ENCODE measurements at places on chromosomes 1 and 21. TPM values are rescaled to one million over a fixed set of nuclear protein-coding genes. Genes with fewer than 3 reads are reported as not detected.

GRCh38 chr1:54979327-54979891 is 1.0 kb upstream of the TMEM61 start:
- no peak for DNase-seq

DNA sequence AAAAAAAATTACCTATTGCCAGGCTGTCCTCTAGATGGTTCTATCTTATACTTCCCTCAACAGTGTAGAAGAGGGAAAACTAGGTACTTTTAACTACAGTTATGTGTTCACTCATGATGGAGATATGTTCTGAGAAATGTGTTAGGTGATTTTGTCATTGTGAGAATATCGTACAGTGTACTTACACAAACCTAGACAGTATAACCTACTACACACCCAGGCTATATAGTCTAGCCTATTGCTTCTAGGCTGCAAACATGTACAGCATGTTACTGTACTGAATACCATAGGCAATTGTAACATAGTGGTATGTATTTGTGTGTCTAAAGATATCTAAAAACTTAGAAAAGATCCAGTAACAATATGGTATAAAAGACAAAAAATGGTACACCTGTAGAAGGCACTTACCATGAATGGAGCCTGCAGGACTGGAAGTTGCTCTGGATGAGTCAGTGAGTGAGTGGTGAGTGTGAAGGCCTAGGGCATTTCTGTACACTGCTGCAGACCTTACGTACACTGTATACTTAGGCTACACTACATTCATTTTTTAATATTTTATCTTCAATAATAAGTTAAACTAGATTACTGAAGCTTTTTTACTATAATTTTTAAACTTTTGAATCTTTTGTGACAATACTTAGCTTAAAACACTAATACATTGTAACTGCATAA is 13.2 kb downstream of the MGST3 start:
- no peak for DNase-seq

NTRK1 gene
- total RNA-seq = not detected

- no peak for DNase-seq
Measured at GRCh38 chr1:248862695-248862997, 3.8 kb upstream of the ZNF692 start.

DNA sequence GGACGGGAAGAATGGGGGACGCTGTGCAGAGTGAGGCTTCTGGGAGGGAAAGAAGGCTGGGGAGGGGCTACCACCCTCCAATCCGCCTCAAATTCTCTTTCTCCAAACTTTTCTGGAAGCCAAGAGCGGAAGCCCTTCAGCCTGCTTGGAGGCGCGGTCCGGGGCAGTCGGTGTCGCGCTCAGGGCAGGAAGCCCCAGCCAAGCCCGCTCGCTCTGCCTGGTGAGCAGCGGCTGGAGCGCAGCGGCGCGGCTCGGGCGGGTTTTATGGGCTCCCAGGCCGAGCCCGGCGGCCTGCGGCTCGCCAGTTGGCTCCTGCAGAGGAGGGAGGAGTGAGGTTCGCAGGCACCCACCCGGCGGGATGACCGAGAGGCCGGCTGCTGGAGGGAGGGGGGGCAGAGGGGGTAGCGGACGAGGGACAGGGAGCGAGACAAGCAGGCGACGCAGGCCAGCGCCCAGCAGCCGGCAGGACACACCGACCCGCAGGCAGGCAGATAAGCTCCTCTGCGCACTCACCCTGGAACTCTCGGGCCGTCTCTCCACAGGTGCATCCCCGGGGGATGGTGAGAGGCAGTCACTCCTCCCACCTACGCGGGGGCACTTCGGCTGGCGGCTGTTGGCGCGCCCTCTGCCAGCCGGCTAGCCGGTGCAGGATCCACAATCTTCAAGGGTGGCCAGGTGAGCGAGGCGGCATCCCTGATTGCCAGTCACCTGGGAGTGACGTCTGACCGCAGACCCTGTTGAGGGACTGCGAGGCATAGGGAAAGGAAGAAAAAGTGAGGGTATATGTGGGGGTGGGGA is at the start of gene AVPR1B:
AVPR1B (minus strand) TSS at position 238 of the 798 bp plus-strand sequence. CDS start 498 bp downstream, outside the sequence.
- DNase-seq = peak; percentile 18

- no peak for DNase-seq
Measured at GRCh38 chr1:183512450-183512849, 40.2 kb downstream of the SMG7 start.

GRCh38 chr1:204746838-204747442 is 61.4 kb upstream of the LRRN2 start:
- peak; percentile 48 for DNase-seq

NBPF11 gene
- total RNA-seq = 4.8 TPM

Data from fibroblast of villous mesenchyme (primary cell).